ENCODE measurements at places on chromosomes 6 and 20.

DNA sequence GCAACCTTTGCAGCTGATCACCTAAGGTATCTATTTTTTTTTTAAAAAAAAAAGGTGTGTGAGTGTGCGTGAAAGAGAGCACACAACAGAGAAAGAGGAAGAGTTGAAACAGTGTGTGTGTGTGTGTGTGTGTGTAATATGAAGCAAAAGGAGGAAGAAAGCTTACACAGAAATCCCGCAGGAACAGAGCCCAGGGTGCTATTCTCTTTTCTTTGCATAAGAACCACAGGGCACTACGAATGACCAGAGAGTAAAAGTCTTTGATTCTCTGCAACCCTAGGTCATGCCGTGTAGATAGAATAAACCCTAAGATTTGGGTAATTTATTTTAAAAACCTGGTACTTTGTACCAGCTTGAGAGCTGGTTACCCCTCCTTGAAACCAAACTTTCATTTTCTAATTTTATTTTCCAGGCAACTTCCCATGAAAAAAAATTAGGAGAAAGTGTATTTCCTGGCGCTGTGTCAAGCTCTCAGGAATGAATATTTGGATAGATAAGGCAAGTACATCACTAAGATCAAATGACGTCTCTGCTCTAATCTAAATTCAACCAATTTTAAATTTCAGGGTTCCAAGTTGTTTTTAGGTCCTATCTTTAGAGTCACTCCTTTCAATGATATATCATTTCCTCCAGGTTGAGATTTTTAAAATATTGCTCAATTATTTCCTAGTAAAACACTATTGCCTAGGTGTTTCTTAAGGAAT is 47.9 kb upstream of the ID4 start:
- no peak for DNase-seq

DNA sequence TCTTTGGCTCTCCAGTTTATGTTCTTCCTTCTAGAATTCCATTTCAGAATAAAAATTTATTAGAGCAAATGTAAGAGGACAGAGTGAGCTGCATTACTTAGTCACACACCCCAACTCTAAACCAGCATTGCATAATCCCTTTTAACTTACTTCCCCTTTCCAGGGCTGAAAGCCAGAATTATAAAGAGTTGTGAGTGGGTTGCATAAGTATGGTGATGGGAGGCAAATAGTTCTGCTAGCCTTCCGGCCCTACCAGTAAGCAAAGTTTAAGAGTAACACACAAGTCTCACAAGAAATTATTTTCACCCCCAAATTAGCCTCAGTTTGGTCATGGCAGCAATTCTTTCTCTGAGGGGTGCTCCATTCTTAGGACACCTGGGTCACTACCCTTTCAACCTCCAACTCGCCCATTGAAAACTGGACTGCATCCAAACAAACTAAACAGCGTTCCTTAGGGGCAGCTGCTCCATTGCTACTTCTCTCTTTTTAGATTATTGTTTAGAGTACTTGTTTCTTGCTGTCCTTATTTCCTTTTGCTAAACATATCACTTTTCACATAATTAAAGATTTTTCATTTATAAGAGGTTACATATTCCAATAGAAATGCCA is 1.6 kb downstream of the KIAA0408 start:
- no peak for DNase-seq

DNA sequence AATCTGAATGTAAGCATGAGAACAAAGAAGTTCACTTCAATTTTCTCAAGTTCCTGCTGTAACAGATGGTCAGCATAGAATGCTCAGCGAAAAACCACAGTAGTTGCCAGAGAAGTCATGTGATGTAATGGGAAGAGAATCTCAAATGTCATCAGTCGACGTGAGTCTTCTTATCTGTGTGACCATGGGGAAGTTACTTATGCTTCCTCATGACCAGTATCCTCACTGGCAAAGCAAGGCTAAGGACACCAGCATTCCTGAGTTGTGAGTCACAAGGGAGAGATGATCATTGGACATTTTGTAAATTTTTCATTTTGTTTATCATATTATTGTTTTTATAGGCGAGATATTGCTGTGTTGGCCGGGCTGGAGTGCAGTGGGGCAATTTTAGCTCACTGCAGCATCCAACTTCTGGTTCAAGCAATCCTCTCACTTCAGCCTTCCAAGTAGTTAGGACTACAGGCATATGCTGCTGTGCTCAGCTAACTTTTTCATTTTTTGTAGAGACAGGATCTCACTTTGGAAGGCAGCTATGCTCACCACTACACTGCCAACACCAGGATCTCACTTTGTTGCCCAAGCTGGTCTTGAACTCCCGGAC is 21.9 kb downstream of the SGK1 start:
- DNase-seq: no peak

DNA sequence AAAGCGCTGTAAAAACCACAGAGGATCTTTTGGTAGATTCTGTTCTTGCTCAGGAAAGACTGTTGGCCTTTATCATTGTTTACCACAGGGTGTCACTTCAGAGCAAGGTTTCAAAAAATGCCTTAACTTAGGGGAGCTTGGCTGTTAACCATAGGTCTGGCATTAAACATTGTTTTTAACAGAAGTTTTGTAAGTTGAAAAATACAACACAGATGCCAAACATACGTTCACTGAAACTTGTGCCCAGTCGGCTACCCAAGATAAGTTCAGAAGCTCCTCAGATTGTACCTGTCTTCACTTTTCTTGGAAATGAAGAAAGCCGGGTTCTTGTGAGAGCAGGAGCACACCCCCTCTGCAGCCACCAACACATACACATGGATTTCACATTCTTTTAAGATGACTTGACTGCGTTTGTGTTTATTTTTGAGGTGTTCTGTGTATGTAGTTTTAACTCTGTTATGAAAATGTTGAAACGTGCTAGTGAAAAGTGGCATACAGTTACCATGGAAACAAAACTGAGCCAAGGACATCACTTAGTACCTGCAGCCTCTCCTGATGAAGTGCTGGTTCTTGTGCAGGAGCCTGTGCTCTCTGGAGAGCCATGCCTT is 64.9 kb downstream of the SYCP2L start:
- no peak for DNase-seq

DNA sequence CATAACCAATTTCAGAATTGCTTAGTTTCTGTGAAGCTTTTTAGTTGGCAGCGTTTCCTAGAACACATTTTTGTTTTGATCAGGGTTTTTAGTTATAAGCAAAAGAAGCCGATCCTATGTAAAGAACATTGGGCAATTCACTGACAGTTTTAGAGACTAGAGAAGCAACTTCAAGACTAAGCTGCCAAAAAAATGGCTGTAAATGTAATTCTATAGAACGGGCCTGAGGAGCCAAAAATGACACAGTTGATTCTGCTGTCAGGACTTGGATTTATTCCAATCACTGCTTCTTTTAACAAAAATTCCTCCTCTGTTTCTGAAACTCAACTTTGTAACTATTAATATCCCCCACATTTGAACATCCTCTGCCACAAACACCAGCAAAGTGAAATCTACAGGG is 236.0 kb upstream of the EYS start:
- DNase-seq: no peak

Measured in NCI-H1092 treated with DMSO at 0.1 percent for 48 hours (cell line).